ENCODE measurements at places on chromosomes 4 and X.

GRCh38 chr4:112840619-112841018, 203.7 kb downstream of the LARP7 start:
- no peak for DNase-seq

- no peak for DNase-seq
Measured at GRCh38 chrX:40094900-40095582, 2.7 kb downstream of the BCOR start.

DNA sequence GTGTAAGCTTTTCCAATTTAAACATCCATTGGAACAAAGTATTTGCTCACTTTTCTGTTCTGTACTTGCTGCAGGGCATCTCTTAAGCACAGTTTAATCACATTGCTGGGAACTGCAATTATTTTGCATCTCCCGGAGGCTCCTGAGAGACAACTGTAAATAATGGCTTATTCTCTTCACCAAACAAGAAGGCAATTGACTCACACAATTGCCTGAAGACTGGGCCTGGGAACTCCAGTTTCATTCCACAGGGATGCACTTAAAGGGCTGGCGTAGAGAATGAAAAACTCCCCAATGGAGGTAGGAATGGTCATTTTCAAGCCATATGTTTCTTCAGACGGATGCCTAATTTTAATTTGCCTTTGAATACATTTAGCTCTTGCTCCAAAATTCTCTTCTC, 29.5 kb downstream of the TFDP3 start:
- DNase-seq = no peak

DNA sequence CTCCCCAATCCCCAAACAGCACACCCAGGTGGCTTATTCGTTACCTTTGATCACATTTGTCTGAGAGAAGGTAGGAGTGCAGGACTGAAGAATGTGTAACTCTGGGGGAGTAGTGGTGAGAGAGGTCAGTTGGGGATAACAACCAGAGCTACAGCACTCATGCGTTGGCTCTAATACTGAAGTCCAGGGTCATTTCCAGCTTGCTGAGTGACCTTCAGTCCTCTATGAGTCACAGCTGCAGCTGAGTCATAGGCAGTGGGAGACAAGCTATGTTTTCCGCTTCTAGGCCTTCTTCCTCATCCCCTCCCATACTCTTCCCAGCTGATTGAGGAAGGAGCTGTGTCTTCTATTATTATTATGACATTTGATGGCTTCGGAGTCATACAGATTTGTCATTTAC, 31.6 kb upstream of the CT47C1 start:
- DNase-seq = no peak

DNA sequence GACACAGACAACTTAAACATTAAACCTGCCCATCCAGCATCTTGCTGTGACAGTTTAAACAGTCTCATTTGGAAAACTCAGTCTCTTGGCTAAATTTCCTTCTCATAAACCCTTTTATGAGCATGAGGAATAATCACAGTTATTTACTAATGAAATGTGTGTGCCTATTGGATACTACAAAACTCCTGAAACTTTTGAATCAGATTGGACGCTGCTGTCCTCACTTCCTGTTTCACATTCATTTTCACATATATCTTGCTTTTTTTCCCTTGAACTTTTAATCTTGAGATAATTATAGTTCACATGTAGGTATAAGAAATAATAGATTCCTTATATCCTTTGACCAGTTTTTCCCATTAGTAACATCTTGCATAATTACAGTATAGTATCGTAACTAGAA, 111.7 kb downstream of the CDKL5 start:
- DNase-seq = no peak

GRCh38 chr4:164514765-164515164, 239.2 kb upstream of the SMIM31 start:
- no peak for DNase-seq

DNA sequence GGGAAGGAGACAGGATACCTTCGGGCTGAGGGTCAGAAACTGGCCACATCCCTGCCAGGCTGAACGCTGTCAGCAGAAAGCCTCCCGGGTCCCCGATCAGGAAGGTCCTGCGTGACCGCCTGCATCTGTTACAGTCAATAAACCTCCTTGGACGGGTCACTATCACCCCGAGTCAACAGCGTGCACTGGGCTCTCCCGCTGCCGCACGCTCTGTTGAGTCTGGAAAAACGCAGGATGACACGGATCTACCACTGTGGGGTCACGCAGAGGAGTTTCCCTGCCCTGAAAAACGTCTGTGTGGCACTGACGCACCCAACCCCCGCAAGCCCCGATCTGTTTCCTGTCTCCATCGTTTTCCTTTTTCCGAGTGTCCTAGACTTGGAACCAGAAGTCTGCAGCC, 12.1 kb downstream of the PPP2R3B start:
- DNase-seq = no peak

- DNase-seq = no peak
Measured at GRCh38 chr4:83932750-83933391, 397.0 kb downstream of the GPAT3 start.

GRCh38 chr4:162681212-162681611, 485.5 kb downstream of the NAF1 start:
- no peak for DNase-seq
